ENCODE measurements at places on chromosomes 11 and 22.

GRCh38 chr22:25187469-25187868 lies 12.2 kb upstream of the CRYBB3 start:
- DNase-seq: no peak

- peak; percentile 26 for DNase-seq
Measured at GRCh38 chr11:59901306-59901705, 22.7 kb downstream of the OOSP3 start.

DNA sequence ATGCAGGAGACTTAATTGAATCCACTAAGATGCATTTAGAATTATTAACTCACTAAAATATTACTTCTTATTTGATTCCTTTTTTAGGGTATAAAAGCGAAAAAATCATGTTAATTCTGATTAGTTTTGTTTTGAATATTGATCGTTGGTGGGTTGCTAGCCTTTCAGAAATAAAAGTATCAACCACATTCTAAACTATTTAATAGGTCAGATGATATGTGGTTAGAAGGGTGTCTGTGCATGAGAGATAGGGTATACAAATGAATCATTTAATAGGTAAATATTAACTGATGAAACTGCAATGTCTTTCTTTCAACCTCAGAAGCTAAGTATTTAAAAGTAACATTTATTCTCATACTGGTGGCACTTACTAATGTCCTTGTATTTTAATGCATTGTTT lies 515.1 kb downstream of the CNTN5 start:
- DNase-seq: no peak

DNA sequence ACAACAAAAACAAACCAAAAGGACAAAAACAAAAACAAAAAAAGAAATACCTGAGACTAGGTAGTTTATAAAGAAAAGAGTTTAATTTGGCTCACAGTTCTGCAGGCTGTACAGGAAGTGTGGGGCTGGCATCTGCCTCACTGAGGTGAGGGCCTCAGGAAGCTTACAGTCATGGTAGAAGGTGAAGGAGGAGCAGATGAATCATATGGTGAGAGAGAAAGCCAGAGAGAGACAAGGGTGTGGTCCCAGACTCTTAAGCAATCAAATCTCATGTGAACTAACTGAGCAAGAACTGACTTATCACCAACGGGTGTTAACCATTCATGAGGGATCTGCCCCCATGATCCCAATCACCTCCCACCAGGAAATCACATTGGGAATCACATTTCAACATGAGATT lies 58.8 kb upstream of the ZBED5 start:
- DNase-seq: no peak

DNA sequence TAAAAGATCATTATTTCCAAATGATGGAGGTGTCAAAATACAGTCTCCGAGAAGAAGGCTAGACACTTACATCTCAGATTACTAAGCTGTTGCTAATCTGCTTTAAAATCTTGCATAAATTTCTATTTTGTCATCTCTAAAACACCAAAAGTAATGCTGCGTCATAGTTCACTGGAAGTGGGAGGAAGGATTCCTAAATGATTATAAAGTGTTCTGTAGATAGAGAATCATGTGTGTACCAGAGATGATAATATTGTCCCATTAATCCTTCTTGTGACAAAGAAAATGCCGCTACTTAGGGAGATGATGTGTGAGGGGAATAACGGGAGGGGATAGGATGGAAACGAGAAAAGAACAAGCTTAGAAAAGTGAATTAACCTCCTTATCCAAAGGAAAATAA lies 268.6 kb downstream of the JRKL start:
- DNase-seq: no peak

- DNase-seq: no peak
Measured at GRCh38 chr11:64677441-64678023, 45.5 kb downstream of the NRXN2 start.

DNA sequence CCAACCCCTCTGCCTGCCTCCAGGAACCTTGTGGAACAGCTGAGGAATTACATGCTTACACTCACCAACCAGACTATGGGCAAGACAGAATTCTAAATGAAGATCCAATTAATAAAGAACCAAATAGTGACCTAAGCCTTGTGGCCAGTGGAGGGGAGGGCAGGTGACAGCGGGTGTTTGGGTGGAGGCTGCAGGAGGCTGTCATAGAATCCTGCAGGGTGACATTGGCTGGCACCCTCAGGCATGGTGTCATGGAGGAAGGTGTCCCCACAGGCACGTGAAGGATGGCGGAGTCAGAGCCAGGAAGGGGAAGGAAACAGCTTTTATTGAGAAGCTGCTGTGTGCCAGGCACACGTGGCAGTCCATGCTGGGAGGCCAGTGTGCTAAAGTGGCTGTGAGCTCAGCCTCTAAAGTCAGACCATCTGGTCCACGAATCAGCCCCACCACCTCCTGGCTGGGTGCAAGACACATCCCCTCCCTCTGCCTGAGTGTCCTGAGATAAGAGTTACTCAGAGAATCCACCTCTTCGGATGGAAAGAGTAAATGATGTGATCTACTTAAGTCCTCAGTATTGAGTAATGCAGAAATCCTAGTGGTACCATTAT lies 8.7 kb downstream of the MYO18B start:
- DNase-seq: no peak

DNA sequence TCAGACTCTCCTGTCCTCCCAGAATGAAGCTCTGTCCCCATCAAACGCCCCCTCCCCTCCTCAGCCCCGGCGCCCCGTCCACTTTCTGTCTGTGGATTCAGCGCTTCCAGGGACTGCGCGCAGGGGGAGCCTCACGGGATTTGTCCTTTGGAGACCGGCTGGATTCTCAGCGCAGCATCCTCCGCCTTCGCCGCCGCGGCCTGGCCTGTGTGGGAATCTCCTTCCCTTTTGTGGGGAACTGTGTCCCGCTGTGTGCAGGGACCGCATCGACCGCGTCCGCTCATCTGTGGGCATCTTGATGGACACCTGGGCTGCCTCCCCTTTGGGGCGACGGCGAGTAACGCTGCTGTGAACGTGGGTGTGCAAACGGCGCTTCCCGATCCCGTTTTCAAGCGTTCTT lies 1.1 kb upstream of the SCT start:
- DNase-seq: no peak

DNA sequence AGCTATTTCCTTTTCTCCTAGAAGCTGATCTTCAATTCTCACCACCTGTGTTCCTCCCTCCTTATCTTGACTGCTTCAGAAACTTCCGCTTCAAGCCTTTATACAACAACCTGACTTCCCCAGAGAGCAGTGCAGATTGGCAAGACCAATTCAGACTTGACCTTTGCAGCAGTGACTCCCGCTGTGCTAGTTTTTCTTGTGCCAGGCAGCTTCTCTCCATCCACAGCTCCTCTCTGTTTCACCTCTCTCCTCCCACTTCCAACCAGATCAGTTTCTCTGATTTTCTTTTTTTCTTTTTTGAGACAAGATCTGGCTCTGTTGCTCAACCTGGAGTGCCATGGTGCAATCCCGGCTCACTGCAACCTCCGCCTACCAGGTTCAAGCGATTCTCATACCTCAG lies 74.3 kb downstream of the GRAMD1B start:
- DNase-seq: no peak

DNA sequence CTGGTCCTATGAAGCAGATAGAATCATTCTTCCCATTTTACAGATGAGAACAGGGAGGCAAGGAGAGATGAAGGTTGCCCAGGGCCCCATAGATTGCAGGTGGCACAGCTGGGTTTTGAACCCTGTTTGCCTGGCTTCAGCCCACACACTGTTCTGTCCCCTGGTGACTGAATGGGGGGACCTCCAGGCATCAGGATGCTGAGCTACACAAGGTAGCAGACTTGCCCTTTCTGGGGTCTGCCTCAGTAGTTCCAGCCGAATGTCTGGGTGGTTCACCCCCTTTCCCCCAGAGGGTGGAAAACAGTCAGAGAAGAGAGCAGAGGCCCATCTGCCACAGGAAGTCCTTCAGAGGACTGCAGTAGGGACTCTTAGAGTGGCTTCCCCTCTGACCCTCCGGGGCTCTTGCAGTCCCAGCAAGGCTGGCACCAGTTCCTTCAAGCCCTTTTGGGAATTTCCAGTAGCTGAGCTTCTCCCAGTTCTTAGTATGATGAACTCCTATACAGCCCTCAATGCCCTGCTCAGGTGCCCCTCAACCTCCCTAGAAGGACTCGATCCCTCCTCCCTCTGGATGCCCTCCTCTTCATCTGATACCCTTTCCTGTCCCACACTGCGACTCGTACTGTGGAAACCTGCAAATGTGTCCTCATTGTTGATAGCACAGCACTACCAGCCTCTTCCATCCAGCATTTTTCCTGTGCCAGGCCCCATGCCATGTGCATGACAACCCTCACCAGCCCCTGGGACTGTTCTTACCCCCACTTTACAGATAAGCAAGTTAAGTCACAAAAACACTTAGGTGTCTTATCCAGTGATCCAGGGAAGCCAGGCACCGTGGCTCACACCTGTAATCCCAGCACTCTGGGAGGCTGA lies 82.8 kb downstream of the IGLL1 start:
- no peak for DNase-seq

DNA sequence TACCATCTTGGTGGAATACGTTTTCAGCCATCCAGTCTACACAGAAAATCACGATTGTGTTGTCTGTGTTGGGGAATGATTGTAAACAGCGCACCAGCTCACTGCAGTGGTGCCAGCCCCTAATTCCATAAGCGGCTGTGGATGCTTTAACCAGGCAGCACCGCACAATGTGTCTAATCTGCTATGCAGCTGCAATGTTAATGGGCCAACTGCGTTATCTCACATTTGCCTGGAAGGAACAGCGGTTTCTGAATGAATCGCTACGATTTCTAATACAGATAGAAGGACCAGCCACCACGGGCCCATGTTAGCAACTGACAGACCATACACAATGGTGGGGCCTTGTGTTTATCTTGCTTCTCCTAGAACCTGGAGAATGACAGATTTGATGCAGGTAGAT lies 384.5 kb upstream of the KIRREL3 start:
- DNase-seq: no peak

DNA sequence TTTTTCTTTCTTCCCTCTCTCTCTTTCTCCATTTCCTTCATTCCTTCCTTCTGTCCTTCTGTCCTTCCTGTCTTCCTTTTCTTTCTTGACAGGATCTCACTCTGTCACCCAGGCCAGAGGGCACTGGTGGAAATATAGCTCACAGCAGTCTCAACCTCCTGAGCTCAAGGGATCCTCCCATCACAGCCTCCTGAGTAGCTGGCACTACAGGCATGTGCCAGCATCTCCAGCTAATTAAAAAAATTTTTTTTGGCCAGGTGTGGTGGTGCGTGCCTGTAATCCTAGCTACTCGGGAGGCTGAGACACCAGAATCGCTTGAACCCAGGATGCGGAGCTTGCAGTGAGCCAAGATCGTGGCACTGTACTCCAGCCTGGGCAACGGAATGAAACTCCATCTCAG lies 4.8 kb upstream of the DUSP8 start:
- no peak for DNase-seq

- no peak for DNase-seq
Measured at GRCh38 chr22:36593215-36593614, 64.2 kb upstream of the EIF3D start.

DNA sequence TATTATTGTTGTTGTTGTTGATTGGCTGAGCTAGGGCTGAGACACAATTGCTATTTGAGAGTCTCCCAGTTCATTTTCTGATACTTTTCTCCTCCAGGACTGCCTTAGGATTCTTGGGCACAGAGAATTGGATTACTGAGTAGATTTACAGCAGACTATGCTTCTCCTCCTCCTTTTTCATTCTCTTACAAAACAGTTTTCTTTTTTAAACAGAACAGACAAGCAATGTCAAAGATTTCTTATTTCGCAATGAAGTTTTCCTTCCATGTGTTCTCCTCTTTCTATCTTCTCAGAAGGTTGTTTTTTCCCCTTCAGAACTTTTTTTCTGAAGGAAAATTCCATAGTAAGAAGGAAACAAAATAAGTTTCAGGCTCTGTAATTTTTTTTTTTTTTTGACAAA lies 19.8 kb upstream of the TIMP3 start:
- no peak for DNase-seq

DNA sequence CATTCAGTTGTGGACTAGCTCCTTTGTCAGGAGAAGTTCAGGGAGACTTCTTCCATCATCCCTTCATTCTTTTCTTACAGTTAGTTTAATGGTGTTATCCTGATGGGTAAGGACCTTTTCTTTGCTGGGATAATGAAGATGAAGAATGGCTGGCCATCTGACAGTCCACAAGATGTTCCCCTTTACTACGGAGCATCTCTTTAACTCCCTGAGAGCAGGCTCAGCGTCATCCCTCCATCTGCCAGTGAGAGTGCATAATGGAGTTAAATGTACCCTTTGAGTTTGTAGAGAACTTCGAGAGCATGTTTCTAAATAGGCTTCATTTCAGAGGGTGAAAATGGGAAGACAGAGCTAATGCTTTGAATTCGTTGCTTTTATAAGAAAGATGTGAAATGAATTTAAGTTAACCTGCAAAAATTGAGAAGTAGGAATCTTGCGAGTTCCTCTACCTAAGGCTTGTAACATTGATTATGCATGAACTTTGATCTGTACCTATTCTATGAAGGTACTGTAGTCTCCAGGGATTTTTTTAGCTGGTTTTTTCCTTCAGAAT lies 1.7 kb downstream of the EP300 start:
- peak; percentile 49 for DNase-seq

DNA sequence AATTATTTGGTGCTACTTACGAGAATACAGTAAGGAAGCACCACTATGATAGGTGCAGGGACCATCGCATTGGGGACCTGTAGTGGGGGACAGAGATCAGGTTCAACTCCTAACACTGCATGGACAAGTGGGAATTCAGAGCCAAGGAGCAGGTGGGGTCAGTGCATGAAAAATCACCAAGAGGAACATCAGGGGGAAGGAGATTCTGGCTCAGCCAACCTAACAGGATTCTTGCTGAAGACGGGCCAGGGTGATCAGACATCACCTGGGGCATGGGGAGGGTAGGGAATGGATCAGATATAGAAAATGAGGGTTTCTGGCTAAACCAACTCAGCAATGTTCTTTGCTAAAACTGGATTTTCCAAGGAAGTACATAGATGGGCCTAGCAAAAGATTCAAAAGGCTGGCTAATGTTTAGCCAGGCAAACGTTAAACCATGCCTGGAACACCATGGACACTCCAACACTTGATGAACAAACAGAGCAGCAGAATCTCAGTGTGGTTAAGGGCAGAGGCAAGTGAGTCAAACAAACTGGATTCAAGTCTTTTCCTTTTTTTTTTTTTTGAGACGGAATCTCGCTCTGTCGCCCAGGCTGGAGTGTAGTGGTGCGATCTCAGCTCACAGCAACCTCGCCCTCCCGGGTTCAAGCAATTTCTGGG lies 70.0 kb downstream of the MICAL3 start:
- no peak for DNase-seq

- no peak for DNase-seq
Measured at GRCh38 chr11:102263379-102264003, 53.8 kb upstream of the BIRC3 start.

DNA sequence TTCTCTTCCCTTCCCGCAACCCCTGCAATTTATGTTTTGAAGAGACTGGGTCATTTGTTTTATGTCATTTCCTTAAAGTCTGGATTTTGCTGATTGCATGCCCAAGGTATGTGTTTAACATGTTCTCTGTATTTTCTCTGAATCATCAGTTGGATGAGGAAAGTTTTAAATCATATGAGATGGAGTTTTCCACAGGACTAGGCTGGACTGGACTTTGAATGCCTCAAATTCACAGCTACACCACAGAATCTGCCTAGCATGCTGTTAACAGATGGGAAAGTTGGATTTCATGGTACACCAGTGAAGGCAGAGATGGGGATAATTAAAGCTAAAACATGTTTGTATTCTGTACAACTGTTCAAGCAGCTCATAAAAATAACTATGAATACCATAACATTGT lies 62.6 kb downstream of the CWC15 start:
- no peak for DNase-seq

GRCh38 chr11:73439002-73439843 lies 63.0 kb downstream of the RELT start:
- DNase-seq: no peak

GRCh38 chr22:24191381-24191841 lies 10.1 kb downstream of the SUSD2 start:
- DNase-seq: no peak
